GM13976 (cell line): ENCODE measurements at places on chromosomes 5 and 9.
A peak's percentile ranks its signal among the peaks of the same experiment; 100 is the strongest.

DNA sequence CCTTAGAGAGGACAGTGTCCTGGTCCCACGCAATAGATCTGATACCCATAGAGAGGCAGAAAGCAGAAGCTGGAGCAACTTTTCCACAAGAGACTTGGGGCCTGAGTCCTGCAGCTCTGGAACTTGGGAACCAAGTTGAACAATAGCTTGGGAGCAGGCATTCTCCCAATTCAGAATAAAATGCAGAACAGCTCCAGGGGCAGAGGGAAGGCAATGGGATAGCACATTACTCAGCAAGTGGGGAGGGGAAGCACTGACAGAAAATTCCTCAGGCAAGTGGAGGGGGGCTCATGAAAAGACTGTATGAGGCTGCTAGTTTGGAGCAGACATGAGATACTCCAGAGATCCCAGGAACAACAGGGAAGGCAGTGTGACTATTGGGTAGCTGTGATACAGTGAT, 513.6 kb downstream of the HINT1 start:
- no peak for DNase-seq

DNA sequence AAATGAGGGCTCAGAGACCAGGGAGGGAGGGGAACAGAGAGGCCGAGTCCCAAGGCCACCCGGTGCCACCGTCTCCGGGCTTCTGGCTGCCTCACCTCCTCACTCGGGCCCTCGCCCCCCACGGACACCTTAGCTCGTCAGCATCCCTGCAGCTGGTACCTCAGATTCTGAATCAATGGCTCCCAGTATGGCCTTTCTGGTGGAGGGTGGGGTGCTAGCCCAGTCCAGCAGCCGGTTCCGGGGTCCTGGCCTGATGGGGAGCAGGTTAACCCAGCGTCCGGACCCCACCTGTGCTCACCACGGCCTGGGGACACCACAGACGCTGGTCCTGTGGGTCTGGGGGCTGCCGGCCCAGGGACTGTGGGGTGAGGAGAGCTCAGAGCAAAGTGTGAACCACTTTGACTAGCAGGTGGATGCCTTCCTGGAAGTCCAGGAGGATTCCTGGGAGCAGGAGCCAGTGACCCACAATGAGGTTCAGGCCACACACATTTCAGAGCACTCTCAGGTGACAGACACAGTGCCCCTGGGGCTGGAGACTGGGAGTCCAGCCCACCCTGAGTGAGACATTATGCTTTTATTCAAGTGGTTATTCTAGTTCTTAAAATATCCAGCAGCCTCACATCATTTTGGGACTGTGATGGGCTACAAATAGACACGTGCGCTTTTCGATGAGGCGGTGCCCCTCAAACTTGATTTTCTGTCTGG, 53.3 kb downstream of the AHRR start:
- peak; percentile 34 for DNase-seq

DNA sequence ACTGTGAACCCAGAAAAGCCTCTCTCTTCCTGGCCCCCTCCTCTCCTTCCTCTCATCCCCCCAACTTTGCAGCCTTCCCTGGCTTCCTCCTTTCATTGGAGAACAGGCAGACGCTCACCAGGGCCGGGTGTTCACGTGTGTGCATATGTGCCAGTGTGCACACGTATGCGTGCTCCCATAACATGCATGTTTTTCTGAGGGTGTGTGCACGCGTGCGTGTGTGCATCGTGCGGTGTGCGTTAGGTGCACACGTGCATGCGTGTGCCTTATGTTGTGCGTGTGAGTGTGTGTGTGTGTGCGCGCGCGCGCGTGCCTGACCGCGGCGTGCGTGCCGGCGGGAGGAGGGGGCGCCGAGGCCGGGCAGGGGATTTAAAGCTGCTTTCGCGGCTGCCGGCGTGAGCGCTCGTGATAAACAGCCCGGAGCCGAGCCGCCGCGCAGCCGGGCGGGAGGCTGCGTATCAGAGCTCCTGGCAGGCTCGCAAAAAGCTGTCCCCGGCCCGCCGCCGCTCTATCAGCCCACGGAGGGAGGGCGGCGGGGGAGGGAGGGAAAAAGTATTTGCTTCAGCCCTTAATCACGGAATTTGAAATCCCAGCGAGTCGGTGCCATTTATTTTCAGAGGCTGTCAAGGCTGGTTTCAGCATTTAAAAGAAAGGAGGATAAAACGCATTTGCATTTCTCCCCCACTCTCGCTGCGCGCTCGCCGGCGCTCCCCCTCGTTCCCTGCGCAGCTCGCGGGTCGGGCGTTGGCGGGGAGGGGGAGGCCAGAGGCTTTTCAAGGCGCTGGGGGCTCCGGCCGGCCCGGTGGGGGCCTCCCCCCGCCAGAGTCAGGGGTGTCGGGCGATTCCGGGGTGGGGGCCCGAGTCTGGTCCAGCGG, 183.9 kb downstream of the C9orf50 start:
- peak; percentile 49 for DNase-seq

GRCh38 chr5:176682016-176682531, 34.8 kb downstream of the TSPAN17 start:
- DNase-seq = no peak

DNA sequence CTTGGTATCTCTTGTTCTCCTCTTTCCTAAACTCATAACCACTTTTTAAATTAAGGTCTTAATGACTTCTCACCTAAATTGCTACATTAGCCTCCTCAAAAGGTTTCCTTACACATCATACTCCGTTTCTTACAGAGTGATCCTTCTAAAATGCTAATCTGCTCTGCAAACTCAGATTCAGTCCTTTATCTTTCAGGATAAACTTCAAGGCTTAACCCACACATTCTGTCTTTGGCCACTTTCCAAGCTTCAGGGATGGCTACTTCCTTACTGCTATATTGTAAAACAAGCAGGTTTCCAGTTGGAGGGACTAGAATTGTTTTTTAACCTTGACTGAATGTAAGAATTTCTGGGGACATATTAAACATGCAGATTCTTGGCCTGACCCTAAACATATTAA, 105.5 kb upstream of the CHD1 start:
- no peak for DNase-seq

DNA sequence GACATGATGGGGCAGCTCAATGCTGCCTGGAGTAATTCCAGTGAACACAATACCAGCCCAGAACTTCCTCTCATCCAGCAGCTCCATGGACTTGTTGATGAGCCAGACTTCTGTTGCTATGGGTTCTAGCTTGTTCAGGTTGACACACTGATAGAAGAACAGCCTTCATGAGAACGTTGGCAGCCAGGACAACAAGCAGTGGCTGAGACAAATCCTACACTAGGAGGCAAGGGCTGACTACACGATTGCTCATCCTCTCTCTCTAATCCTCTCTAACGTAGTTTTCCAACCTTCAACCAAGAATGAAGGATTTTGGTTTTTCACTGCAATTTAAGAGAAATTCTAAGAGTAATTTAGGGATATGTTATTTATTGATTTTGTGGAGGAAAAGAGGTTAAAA, 67.8 kb downstream of the NIPSNAP3B start:
- no peak for DNase-seq

- DNase-seq = no peak
These were observed 2.8 kb upstream of the HBEGF start for GRCh38 chr5:140349244-140349643.

DNA sequence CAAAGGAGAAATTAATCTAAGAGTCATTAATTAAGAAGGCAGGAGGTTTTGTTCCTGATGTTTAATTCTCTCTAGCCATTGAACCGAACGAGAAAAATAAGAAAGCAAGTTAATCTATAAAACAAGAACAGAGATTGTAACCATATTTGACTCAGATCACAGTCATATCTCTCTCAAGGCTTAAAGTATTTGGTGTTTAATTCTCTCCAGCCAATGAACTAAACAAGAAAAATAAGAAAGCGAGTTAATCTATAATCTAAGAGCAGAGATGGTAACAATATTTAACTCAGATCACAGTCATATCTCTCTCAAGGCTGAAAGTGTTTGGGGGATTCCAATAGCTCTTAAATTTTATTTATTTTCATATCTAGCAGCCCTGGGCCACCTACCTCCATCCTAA, 74.4 kb upstream of the SHISAL2B start:
- DNase-seq = no peak

DNA sequence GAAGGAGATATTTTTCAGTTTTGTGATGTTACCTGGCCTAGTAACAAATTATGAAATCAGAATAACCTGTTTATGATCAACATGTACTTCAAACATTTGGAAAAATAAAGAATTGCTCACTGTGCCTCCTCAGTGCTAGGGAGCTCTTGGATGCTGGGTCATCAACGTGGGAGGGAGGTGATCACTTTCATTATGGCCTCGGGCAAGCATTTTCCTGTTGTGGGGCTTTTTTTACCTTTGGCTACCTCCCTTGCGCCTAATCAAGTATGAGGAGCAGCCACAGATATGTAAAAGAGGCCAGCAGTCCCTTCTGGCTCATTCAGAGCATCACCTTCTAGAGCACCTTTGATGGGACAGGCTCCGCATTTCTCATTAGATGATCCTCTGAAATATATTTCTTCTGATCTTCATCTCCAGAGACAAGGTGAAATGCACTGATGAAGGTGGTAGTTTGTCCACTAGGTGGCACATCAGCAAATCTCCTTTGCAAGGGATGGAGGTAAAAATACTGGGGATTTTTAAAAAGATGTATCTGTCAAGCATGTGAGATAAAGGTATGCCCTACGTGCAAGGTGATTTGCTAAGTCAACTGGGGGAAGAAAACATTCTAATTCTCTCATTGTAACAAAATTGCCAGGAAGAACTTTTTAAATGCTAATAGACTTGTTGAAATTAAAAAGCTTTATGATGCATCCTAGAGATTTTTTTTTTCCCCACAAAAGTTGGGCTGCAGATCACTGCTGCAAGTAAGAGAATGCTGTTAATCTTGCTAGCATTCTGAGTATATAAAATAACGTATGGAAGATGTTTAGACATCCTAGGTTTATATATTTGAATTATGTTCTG, 218.2 kb downstream of the MAST4 start:
- DNase-seq = peak; percentile 59

DNA sequence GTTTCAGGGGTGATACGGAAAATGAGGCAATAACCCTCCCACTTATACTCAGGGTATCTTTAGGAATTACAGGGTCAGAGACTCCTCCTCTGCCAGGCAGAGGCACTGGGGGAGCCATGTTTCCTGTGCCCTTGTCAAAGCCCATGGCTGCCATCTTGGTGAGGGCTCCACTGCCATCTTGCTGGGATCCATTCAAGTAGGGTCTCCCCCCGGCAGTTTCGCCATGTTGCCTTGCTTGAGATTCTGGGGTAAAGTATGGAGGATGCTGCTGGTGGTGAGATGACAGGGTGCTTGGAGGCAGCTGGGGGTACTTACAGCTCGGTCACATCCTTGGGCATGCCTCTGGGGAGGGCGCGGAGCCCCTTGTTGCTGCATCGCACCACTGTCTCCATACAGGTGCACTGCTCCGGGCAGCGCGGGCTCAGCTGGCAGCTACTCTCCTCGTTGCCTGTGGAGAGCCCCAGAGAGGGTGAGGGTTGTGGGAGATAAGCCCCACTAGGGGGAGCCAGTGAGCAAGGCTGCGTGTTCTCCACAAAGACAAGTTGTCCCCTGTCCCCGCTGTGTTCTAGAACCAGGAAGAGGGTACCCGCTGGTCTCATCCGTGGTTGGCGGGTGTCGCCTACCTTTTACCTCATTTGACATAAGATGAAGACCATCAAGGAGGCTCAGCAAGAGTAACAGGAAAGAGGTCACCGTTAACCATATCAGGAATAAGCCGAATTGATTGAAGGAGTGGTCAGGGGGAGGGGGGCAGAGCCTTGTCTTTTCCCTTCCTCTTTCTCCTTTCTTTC, 169.0 kb upstream of the PANK3 start:
- DNase-seq = peak; percentile 74

DNA sequence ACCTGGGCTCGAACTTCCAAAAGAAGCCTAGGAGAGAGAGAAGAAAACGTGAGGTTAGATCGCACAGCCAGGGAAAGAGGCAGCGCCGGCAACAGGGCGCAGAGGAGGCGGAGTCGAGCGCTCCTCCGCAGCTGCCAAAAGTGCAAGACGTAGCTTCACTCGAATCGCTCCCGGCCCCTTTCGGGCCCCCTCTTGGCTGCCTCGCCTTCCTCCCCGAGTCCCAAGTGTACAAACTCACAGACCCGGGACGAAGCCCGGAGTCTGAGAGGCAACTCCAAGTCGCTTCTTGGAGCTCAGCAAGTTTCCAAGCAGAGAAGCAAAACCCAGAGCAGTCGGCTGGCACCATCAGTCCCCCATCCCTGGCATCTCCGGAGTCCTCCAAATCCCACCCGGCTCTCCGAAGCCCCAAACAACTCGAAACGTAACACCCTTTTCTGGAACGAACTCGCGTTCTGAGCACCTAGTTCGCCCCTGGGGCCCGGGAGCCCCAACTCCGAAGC, 1.2 kb downstream of the MIER3 start:
- peak; percentile 72 for DNase-seq

GRCh38 chr5:74393943-74394342, 246.6 kb downstream of the ENC1 start:
- no peak for DNase-seq

GRCh38 chr9:103014242-103014641, 19.1 kb downstream of the CYLC2 start:
- DNase-seq = no peak

DNA sequence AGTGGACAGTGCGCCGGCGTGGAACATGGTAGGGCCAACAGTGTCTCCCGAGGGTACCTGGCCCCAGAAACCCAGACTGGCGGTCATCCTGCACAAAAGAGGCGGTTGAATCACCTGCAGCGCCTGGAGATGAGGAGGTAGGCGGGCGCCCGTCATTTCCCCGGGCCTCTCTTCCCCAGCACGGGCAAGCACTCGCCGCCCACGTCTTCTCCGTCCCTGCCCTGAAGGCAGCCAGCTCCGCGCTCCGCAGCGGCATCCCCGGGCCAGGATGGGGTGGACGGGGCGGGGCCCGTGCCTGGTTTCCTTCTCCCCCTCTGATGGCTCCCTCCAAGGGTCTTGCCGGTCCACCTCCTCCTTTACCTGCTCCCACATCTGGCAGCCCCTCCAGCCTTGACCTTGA, 27.1 kb upstream of the N4BP3 start:
- DNase-seq = no peak

- DNase-seq = no peak
These were observed 106.5 kb downstream of the NFIB start for GRCh38 chr9:14207352-14207995.

GRCh38 chr5:108546939-108547338, 165.0 kb upstream of the FBXL17 start:
- DNase-seq = no peak

DNA sequence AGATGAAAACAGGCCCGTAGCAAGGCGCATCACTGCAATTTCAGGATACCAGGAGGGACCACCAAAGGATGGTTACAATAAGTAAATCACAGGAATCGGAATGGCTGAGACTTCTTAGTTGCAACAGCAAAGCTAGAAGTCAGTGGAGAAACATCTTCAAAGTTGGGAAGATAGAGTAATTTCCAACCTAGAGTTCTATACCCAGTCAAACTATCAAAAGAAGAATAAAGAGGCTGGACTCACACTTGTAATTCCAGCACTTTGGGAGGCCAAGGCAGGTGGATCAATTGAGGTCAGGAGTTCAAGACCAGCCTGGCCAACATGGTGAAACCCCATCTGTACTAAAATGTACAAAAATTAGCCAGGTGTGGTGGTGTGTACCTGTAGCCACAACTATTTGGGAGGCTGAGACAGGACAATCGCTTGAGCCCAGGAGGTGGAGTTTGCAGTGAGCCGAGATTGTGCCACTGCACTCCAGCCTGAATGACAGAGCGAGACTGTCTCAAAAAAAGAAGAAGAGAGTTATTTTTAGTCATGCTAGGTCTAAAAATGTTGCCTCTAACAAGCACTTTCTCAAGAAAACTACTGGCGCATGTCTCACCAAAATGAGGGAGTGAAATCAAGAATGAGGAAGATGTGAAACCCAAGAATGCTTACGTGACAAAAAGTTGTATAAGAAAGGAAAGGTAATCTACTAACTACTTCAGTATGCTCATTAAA, 267.7 kb downstream of the DENND1A start:
- peak; percentile 33 for DNase-seq
